ENCODE measurements at places on chromosomes 16 and 17. TPM values are rescaled to one million over a fixed set of nuclear protein-coding genes. Genes with fewer than 3 reads are reported as not detected.

DNA sequence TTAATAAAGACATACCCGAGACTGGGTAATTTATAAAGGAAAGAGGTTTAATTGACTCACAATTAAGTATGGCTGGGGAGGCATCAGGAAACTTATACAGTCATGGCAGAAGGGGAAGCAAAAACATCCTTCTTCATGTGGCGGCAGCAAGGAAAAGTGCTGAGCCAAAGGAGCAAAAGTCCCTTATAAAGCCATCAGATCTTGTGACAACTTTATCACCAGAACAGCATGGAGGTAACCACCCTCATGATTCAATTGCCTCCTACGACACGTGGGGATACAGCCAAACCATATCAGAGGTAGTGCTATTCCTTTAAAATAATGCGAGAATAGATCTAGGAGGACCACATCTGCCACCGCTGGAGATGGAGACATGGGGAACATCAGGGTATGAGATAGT lies 9.0 kb downstream of the C16orf54 start:
- H3K27me3 ChIP-seq: no peaks in the 10 kb centered on the region
- no peak overlapping the region for H3K27ac ChIP-seq
- no peak overlapping the region for H3K4me3 ChIP-seq
- DNase-seq: no peak
- H3K4me1 ChIP-seq: no peaks in the 10 kb centered on the region
- no peaks in the 10 kb centered on the region for H3K36me3 ChIP-seq

GRCh38 chr17:78529871-78530670 lies 47.1 kb downstream of the DNAH17 start:
- DNase-seq: no peak
- H3K4me1 ChIP-seq: no peaks in the 10 kb centered on the region
- H3K4me3 ChIP-seq: no peak overlapping the region
- H3K36me3 ChIP-seq: no peaks in the 10 kb centered on the region
- no peaks in the 10 kb centered on the region for H3K27me3 ChIP-seq

The HOXB3 gene
- 10.6 TPM for total RNA-seq

The SULT1A2 gene
- 0.41 TPM for total RNA-seq
